Stimulated activated CD4-positive, alpha-beta T cell treated with anti-CD3 and anti-CD28 coated beads, Interleukin-1b, Interleukin-23, amount 100 ng/mL, for 1 hour (primary cell): ENCODE measurements at places on chromosomes 7 and 10.

DNA sequence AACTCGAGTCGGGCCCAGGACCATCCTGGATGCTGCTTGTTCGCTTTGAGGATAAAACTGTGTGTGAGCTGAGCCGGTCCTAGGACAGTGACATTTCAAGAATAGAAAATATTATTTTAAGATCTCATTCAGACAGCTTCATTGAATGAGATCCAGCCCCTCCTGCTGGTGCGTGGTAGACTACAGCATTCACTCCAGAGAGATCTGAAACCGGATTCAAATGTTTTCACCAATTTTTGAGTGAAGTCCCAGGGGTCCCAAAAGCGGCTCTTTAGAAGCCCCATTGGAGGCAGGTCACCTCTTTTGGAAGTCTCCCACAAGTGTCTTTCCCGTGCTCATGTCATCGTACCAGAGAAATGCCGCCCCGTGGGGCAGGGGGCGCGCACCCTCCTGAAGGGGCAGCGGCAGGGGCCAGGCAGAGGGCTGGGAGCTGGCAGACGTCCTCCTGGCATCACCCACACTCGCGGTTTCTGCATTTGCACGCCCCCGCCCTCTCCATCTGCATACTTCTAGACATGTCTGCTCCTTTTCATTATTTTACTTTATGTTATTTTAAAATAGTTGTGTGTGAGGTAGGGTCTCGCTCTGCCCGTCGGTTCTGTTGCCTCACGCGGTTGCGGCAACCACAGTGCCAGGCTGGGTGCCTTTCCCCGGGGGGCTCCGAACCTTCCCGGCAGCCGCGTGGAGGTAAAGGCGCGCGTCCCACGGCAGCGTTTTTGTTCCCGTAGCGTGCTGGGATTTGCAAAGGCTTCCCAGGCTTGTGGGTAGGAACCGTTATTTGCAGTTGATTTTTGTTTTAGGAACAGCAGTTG lies 52.3 kb upstream of the DPYSL4 start:
- no peak for DNase-seq

DNA sequence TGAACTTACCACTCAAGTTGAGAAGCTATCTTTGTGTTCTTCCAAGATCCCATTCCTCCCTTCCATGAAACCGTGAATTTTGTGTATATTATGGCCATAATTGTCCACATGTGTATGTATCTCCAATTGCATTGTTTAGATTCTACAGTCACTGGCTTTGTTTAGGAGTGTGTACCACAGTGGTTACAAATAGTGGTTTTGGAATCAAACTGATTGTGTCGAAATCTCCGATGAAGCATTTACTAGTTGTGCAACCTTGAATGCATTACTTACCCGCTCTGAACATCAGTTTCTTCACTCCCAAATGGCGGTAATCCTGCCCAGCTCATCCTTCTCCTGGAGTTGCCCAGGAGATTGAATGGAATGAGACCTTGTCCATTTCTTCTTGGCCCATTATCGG lies 145.0 kb upstream of the ZNF32 start:
- no peak for DNase-seq

- no peak for DNase-seq
Observed at GRCh38 chr7:135993950-135994349, 16.8 kb upstream of the MTPN start.

DNA sequence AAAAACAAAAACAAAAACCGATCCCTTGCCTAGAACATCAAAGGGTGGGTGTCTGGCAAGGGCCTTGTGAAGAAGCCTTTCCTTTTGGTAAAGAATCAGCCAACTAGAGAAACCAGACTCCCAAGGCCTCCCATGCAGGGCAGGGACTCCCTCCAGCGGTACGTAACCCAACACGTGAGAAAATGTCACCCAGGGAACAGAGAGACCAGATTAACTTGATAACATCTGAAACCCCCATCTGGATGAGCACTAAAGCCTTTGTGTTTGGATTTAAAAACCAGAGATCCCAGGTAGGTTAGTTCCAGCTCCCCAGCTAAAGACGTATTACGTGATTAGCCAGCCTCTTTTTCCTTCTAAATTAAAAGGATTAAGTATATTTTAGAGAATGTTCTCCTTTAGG lies 3.0 kb upstream of the HABP2 start:
- DNase-seq = no peak

- no peak for DNase-seq
Observed at GRCh38 chr10:45438466-45439090, 64.6 kb downstream of the ALOX5 start.

GRCh38 chr7:25804154-25804553 lies 347.8 kb upstream of the NFE2L3 start:
- DNase-seq = no peak

DNA sequence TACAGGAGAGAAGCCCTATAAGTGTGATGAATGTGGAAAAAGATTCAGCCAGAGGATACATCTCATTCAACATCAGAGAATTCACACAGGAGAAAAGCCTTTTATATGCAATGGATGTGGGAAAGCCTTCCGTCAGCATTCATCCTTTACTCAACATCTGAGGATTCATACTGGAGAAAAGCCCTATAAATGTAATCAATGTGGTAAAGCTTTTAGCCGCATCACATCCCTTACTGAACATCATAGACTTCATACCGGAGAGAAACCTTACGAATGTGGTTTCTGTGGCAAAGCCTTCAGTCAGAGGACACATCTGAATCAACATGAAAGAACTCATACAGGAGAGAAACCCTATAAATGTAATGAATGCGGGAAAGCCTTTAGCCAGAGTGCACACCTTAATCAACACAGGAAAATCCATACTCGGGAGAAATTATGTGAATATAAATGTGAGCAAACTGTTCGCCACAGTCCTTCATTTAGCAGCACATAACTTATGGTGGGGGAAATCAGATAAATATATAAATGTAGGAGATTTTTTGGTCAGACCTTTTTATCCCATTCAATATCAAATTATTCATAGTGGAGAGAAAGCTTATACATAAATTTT lies 12.1 kb upstream of the MRPS17 start:
- no peak for DNase-seq

- DNase-seq = no peak
Observed at GRCh38 chr7:126930166-126930565, 322.6 kb downstream of the GRM8 start.

- DNase-seq = no peak
Observed at GRCh38 chr7:28685644-28686417, 272.3 kb downstream of the TRIL start.

DNA sequence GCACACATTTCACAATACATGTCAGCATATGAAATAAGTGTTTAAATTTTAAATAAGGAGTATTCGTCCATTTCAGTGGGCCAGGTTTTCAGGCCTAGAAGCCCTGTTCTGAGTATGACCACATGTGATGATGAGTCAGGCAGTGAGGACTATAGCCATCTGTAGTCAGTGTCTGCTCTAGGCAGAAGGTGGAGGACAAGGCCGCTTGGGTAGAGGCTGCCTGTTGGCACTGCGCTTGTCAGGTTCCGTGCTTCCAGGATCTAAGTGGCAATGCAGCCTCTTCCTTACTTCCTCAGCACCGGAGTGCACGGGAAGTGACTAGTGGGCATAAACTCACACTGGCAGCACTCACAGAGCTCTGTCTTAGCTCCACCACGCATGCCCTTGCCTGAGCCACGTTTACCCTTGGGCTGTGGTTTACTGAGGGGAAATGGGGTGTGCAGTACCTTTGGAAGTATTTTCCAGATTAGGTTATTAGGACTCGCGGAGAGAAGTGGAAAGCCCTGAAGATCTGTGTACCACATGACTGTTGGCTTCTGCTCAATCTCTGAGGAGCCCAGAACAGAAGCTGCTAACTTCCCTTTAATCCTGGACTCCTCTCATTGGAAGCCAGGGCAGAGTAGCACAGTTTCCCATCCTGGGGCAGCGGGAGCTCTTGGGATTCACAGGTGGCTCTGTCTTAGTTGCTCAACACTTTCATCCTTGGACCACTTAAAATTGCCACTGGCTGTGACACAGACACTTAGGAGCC lies 87.5 kb upstream of the GJD4 start:
- DNase-seq = no peak

DNA sequence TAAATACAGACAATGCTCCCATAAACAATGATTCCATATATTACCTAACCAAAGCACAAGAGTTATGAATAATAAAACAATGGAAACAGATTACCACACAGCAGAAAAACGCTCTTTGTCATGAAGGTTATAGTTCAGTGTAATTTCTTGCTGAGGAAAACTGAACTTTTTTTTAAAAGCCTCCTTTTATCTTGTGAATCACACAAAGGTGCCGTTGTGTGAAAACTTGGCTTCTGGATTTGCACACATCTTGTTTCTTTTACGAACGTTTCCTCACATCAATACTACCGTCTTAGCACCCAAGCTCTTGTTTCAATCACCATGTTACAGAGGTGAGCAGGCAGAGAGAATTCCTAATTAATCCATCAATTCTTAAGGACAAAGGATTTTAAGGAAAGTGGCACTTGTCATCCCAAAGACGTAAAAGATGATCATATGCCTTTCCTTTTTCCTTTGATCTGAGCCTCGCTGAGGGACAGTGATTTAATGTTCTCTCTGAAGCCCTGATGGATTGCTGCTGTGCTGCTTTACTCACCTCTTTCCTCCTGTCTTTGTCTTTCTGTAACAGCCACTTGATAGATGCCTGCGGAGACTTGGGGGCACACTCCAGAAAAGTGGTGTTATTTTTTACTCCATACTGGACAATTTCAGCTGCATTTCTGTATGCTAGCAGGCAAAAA lies 110.1 kb downstream of the CD36 start:
- DNase-seq = no peak

DNA sequence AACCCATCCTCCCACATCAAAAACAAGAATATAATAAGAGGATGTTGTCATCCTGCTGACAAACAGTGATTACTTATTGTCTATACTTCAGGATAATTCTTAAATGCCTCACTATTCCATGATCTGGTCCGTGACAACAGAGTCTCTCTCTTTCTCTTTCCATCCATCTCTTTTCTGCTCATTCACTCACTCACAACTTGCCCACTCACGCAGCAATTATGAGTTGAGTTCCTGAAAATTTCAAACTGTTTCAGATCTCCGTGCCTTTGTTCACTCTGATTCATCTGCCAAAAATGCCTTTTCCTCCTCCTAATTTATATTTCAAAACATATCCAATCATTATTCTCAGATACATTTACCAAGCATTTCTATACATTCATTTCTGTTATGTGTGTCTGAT lies 1.4 kb downstream of the OR6B1 start:
- no peak for DNase-seq

DNA sequence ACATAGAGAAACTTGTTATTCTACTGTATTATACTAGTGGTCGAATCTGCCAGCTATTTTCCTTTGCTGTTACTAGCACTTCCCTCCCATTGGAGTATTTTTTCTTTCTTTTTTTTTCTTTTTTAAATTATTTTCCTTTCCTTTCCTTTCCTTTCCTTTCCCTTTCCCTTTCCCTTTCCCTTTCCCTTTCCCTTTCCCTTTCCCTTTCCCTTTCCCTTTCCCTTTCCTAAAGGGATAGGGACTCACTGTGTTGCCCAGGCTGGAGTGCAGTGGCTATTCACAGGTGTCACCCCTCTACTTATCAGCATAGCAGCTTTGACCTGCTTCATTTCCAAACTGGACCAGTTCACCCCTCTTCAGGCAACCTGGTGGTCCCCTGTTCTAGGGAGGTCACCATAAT lies 212.6 kb upstream of the SP4 start:
- no peak for DNase-seq

DNA sequence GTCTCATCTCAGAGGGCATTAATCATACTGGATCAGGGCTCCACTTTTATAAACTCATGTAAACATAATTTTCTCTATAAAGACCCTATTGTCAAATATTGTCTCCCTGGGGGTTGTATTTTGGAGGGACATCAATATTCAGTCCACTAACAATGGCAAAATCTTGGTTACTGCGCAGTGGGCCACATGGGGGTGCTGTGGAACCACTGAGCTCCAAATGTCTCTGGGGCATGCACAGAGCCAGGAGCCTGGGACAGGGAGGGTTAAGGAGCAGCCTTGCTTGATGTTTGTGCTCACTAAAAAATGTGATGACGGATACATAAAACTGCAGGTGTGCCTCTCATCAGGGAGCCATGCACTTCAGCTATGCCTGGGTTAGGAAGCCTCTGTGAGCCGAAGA lies 62.1 kb upstream of the PRSS58 start:
- DNase-seq = peak; percentile 20

- DNase-seq = no peak
Observed at GRCh38 chr7:2032876-2033407, 199.8 kb downstream of the MAD1L1 start.

DNA sequence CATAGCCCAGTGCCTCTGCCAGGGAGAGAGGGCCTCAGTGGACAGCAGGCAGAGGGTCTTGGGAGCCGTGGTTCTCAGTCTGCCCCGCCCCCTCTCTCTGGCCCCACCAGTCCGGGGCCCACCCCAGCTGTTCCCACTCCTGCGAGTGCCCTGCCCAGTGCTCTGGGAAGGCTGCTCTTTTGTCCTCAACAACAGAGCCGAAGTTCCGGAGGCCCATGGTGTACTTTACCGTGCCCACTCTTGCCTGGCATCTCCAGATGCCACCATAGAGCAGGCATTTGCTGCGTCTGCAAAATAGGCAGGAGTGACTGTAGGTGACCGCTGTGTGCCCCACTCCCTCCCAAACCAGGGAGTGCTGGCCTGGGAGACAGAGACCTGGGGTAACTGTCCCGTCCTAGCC lies 29.3 kb upstream of the PCBD1 start:
- DNase-seq = no peak

DNA sequence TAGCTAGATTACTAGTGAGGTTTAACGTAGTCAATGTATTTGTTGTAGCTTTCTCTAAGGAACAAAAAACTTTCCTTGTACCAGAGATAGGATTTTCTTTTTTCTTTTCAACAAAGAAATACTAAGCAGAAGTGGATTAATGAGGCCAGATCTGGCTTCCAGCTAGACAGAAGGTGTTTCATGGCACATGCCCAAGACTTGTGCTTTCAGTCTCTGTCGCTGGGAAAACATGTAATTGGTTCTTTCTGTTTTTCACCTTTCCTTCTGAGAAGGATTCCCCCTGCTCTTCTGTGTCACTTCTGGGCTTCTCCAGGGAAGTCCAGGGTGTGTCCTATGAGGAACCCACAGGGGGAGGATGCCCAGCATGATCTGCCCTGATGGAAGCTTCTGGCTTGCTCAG lies 492.2 kb downstream of the CCSER2 start:
- no peak for DNase-seq

GRCh38 chr10:17576768-17577167 lies 40.4 kb downstream of the HACD1 start:
- no peak for DNase-seq

- DNase-seq = no peak
Observed at GRCh38 chr10:89129911-89130310, 77.2 kb downstream of the CH25H start.
